ENCODE measurements at places on chromosomes 5 and 9.

- DNase-seq: no peak
Observed at GRCh38 chr5:17186256-17186655, 31.2 kb upstream of the BASP1 start.

DNA sequence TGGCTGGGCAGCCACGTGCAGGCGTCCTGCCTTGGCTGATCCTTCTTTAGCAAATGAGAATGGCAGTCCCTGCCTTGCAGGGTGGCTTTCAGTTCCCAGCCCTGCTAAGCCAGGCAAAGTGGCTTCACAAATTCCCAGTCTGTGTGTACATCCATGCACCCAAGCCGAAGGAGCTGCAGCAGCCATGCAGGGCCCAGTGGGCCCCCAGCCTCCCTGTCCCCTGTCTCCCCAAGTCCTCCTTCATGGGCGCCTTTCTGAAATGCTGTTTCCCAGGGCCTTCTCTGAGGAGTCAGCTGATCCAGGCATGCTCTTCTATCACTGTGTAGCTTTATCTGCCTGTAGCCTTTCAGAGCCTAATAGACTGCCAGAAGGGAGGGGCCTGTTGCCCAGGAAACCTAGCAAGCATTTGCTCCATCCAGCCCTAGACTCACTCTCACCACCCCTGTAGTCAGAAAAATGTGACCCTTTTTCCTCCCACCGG lies 47.4 kb upstream of the SHC3 start:
- no peak for DNase-seq

- no peak for DNase-seq
Observed at GRCh38 chr9:98184326-98184725, 8.1 kb downstream of the CORO2A start.

GRCh38 chr5:54837093-54837492 lies 148.3 kb downstream of the ESM1 start:
- DNase-seq: no peak

GRCh38 chr9:136577941-136578625 lies 32.2 kb upstream of the NOTCH1 start:
- DNase-seq: no peak

- no peak for DNase-seq
Observed at GRCh38 chr5:128773378-128773777, 191.9 kb upstream of the SLC27A6 start.

DNA sequence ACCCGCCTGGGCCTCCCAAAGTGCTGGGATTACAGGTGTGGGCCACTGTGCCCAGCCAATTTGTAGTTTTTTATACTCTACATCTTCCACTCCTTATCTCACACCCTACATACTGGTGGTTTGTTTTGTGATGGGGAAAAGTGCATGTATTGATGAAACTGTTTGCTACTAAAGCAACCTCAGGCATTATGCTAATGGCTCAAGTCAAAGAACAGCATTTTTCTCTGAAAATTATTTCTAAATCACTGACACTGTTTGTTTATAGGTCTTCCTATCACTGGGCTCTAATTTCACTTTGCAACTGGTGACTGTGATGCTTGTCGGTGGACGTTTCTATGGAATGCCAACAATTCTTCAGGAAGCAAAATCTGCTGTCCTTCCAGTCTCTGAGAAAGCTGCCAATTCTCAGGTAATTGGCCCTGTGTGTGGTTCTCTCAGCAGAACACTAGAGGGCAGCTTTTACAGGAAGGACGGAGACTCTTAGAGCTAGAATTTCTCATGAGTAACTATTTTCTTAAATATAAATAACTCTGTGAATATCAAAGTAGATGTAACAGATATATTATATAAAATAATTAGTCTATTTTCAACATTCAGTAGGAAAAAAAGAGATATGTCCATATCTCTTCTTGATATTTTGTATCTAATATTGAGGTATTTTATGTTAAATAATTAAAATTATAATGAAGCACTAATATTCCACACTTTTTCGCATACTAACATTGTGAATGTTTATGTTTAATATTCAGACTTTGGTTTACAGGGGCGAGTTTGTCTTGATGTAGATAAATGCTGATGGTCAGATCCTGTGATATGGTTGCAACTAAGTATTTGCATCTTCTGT lies 244.1 kb downstream of the ADGRV1 start:
- no peak for DNase-seq

- DNase-seq: no peak
Observed at GRCh38 chr9:24382566-24382965, 163.1 kb downstream of the IZUMO3 start.

- no peak for DNase-seq
Observed at GRCh38 chr5:31193591-31194467, at the start of gene CDH6. Gene CDH6, plus strand, starts transcription at chr5:31193686. Its CDS starts 73,788 bp downstream, at chr5:31267474.

GRCh38 chr5:172433513-172433912 lies 20.8 kb downstream of the SH3PXD2B start:
- no peak for DNase-seq

- no peak for DNase-seq
Observed at GRCh38 chr9:91177081-91177480, 184.6 kb downstream of the AUH start.

GRCh38 chr5:164098979-164099378 lies 593.6 kb downstream of the MAT2B start:
- DNase-seq: no peak

GRCh38 chr5:160133918-160134304 lies 14.7 kb upstream of the PWWP2A start:
- DNase-seq: no peak

DNA sequence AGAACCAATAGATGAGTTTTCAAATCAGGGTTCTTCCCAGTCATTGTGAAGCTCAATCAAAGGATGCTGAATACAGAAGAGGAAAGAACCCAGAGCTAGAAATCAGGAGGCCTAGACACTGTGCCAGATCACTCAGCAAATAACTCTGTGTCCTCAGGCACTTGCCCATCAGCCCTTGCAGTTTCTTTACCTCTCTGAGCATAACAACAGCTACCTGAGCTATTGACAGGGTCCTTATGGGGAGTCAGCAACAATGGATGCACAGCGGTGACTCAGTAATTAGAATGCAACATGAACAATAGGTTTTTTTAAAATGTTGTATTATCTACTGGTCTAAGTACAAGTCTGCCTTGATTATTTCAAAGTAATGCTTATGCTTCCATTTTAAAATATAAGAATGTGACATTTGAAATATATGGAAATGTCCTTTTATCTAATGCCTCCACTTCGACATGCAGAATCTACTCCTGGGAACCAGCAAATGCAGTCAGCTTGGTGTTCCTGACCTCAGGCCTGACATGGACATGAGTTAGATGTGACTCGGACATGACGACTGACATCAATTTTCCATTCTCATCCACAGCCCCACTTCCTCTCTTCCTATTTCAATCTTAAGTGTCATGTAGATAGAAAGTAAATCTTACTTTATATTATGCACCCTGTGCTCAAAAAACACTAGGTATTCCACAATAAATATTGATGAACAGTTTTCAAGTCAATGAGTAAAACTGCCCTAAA lies 155.0 kb downstream of the TLE1 start:
- DNase-seq: no peak

DNA sequence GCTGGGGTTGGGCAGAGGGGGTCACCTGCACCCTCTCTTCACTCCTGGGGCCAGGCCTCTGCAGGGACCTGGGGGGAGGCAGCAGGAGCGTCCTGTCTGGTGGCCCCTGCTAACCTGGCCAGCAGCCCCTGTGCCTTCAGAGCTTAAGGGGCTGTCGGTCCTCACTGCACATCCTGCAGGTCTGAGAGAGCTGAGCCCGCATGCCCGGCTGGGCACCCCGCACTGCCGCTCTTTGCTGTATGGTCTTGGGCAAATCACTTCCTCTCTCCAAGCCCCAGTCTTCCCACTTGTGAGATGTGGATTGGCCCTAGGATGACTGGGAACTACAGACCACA lies 7.9 kb downstream of the FLT4 start:
- DNase-seq: no peak
